ENCODE measurements at places on chromosomes 13 and 19. TPM values are rescaled to one million over a fixed set of nuclear protein-coding genes. Genes with fewer than 3 reads are reported as not detected.

The SIGLEC12 gene
- not detected for total RNA-seq

The KIR3DL1 gene
- not detected for total RNA-seq

The PLPP2 gene
- total RNA-seq, result 31.7 TPM

The LILRB4 gene
- 6.2 TPM for total RNA-seq

The HSD17B14 gene
- 16.6 TPM for total RNA-seq

The CD209 gene
- total RNA-seq, result 6.4 TPM

The TINCR gene
- total RNA-seq, result not detected

The SCN1B gene
- 5.7 TPM for total RNA-seq

The SPRY2 gene
- 19.2 TPM for total RNA-seq

DNA sequence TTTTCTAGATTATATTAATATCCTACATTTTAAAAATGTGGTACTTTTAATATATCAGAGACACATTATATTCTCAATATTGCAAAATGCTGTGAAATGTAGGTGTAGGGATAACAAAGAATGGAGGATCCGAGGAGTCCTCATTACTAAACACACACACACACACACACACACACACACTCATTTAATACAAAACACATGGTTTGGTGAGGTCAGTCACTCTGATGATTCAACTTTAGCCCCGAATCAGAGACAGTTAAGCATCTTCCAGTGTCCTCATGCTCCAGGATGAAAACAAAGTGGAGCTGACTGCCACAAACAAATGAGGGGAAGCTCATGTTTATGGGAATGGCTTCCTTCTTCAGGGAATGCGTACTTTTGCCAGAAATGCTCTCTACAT lies 147.5 kb downstream of the CYSLTR2 start:
- DNase-seq, result no peak

GRCh38 chr19:54073829-54074228 lies 7.3 kb downstream of the TARM1 start:
- no peak for DNase-seq

DNA sequence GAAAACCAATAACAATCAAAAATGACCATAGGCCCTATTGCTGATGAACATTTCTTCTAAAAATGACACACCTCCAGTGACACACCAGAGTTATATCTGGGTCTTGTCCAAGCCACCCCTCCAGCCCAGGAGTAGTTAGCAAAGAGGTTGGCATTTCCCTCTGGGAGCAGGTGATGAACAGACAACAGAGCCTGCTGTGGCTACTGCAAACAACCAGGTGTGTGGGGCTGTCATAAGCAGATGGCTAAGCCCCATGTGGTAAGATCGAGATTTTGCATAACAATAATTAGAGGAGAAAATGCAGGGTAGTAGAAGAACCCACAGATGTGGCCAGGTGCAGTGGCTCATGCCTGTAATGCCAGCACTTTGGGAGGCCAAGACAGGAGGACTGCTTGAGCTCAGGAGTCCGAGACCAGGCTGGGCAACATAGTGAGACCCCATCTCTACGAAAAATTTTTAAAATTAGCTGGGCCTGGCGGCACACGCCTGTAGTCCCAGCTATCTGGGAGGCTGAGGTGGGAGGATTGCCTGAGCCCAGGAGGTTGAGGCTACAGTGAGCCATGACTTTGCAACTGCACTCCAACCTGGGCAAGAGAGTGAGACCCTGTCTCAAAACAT lies 5.0 kb downstream of the XRCC1 start:
- no peak for DNase-seq

GRCh38 chr13:27619093-27619727 lies 1.1 kb downstream of the LNX2 start:
- peak; percentile 20 for DNase-seq

DNA sequence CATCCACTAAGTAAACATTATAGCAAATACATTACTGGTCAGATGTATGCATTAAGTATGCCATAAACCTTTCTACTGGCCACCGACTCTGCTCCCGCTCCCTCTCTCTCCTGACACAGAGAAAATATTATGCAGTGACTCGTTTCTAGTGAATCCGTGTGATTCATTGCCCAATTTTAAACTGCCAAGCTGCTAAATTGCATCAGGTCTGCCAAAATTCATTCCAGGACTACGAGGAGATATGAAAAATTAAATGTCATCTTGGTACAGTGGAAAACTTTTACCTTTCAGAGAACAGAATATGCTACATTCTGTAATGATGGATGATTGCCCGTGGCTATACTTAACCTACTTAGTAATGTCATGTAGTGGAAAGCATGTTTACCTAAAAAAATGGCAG lies 368.8 kb upstream of the TSHZ3 start:
- DNase-seq, result no peak

DNA sequence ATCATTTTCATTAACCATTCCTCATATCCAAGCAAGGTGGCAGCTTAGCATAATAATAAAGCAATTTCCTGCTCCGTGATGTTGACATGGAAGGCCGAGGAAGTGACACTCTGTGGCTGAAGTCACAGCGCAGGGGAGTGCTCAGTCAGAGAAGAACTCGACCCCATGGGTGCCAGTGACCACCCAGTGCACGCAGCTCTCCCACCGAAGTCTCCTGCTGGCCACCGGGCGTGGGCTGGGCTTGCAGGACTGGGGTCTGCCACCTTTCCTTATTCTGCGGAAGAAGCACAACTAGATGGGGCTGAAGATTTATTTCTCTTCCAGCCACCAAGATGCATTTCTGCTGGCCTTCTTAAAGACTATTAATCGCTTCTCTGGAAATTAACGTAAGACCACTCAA lies 132.1 kb upstream of the SPACA7 start:
- DNase-seq, result no peak

GRCh38 chr13:66207610-66208009 lies 1022.5 kb downstream of the PCDH9 start:
- DNase-seq, result no peak

GRCh38 chr13:78468621-78469020 lies 134.7 kb downstream of the POU4F1 start:
- DNase-seq, result no peak

DNA sequence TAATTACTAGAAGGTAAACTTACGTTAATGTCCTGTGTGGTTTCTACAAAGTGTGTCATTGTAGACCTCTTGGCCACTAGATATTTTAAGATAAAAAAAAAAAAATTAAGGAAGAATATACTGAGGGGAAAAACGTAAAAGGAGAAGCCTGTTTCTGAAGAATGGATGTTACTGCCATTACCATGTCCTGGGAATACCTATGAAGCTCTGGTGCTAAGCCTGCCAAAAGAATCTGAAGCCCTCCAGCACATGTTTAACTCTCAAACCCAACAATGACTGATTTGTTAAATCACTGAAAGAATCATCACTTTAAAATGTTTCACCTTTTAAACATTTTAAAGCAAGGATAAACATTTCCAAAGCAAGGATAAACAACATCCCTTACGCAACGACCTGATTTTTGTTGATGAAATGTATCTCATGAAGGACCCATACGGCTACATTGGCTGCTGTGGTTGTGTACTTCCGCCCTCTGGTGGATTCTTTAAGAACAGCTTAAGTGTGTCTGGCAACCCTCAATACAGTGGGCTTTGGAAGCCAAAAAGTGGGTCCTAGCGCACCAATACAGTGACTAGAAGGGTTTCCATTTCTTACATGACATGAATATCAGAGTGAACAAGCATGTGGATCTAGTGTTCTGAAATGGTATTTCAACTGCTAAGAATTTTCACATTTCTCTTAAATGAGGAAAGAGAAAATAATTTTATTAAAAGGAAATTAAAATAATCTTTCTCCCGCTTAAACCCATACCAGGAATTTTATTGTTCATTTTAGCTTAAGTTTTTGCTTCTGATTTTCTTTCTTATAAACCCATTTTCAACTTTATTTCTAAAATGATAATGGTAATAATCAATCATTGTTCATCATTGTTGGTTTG lies 74.5 kb upstream of the RAP2A start:
- DNase-seq, result peak; percentile 35

DNA sequence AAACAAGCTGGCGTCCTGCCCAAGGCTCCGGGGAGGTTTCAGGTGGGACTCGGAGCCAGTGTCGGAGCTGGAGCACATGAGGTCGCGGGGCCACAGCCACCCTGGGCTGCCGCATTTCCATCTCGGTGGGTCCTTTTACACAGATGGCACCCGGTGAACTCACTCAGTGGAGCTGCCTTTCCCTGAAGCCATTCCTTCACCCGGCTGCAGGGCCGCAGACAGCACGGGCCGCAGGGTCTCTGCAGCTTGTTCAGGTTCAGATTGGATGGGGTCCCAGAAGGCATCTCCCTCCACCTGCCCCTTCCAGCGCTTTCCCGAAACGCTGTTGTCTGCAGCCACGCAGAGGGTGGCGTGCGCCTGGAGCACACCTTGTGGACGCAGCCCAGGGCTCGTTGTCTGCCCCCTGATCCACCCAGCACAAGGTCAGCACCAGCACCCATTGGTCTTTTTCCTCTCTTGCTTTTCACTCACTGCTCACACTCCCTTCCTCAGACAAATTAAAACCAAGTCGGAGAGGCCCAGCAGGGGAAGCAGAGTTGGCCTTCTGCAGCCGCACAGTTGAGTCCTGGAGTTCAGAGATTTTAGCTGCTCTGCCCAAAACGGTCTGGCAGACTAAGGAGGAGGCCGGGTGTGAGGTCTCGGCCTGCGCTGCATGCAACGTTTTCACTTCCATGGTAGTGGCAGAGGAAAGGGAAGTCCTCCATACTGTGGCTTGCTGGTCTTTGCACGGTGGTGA lies 18.1 kb downstream of the MCF2L start:
- DNase-seq, result no peak

GRCh38 chr19:44260343-44260681 lies 626 bp downstream of the ZNF233 start:
- DNase-seq, result no peak

- no peak for DNase-seq
These were observed 14.3 kb downstream of the PTH2 start for GRCh38 chr19:49408816-49409440.

GRCh38 chr13:58452123-58452623 lies 820.6 kb downstream of the PCDH17 start:
- DNase-seq, result no peak

GRCh38 chr13:60511637-60512036 lies 114.6 kb downstream of the TDRD3 start:
- DNase-seq, result no peak

DNA sequence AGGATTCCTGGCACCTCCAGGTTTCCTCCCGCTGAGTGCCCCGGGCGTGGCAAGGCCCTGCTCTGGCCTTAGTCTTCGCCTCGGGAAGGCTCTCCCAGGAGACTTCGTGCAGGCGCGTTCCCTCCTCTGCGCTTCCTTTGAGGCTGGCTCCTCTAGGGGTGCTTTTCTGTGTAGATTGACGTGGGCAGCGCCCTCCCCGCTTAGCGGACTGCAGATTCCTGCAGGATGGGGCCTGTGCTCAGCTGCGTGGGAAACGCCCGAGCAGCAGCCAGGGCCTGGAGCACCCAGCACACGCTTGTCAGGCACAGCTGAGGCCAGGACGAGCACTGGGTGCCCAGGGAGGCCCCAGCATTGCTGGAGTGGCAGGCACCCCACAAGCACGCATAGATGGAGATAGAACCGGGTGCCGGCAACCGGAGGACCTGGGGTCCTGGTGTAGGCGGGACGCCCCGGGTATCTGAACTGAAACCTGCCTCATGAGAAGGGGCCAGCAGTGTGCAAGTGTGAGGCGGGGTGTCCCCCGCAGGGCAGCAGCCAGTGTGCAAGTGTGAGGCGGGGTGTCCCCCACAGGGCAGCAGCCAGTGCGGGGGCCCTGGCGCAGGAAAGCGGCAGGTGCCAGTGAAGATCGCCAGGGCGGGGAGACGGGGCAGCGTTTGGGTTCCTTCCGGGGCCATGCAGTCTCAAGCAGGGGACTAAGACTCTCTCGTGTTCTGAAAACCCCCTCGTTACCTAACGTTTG lies 3.4 kb downstream of the NDUFS7 start:
- DNase-seq, result no peak

DNA sequence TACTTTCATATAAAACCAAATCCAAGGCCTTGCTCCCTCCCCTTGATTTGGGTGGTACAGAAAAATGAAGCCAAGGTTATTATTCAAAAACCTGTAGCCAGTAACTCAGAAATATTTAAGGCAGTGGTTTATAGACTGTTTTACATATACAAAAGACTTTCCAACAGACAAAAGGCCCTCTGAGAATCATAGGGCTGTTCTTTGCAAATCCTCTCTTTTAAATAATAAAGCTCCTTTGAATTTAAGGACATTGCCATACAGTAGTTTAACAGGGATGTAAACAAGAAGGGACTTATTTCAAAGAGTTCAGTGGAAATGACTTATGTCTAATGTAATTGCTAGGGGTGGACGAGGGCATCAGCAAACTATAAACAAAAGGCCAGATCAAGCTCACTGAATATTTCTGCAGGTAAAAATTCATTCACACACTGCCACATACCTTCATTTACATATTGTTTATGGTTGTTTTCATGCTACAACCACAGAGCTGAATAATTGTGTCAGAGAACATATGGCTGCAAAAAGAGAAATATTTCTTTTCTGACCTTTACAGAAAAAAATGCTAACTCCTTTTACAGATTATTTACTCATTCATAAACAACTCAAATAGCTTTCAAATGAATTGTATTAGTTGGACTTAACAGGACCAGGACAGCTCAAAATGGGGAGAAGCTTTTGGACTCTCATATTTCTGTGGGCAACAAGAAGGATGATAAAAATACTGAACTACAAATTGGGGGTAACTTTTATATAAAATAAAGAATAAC lies 665.6 kb downstream of the SLITRK1 start:
- no peak for DNase-seq

GRCh38 chr19:2040647-2041432 lies 10.2 kb downstream of the MKNK2 start:
- DNase-seq, result peak; percentile 68

- no peak for DNase-seq
These were observed 5.5 kb downstream of the SLC7A1 start for GRCh38 chr13:29589967-29590366.

- no peak for DNase-seq
These were observed 820.2 kb downstream of the GPC5 start for GRCh38 chr13:92218615-92219014.

DNA sequence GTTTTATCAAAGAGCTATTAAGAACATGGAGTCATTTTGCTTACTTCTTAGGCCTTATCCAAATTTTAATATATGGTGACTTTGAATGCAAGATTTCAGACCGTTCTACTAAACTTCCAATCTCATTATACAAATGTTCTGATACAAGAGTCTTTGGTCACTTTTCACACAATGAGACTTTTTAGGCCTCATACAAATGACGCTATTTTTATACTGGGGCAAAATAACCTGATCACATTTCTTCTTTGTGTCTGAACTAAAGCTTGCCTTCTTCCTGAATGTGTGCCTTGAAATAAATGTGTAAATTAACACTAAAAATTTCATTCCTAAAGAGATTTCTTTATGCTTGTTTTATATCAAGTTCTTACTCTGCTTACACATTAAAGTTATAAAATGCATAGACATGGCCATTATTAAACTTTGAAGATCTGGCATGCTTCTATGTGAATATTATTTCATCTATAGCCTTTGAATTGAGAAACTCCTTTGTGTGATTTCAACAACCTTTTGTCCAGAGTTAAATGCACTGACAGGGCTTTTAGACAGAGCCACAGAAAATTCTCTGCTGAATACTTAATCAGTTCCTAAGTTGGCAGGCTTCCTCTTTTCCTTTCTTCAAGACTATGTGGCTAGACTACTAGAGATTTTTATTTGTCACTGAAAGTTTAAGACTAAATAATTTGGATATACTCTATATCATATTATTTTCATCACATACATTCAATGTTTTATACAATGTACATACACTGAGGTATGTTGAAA lies 86.1 kb downstream of the EDNRB start:
- DNase-seq, result no peak

GRCh38 chr13:113544071-113544891 lies 40.3 kb upstream of the TFDP1 start:
- no peak for DNase-seq
